ENCODE measurements at places on chromosomes 13 and 19. TPM values are rescaled to one million over a fixed set of nuclear protein-coding genes. Genes with fewer than 3 reads are reported as not detected.

GRCh38 chr13:109719962-109720646, 66.3 kb downstream of the IRS2 start:
- DNase-seq = no peak
- H3K27ac ChIP-seq = no peak overlapping the region
- H3K4me1 ChIP-seq = no peaks in the 10 kb centered on the region
- no peak overlapping the region for H3K4me3 ChIP-seq

- no peak overlapping the region for H3K27ac ChIP-seq
- no peaks in the 10 kb centered on the region for H3K36me3 ChIP-seq
- H3K4me1 ChIP-seq = no peaks in the 10 kb centered on the region
- no peak for DNase-seq
- no peak overlapping the region for H3K4me3 ChIP-seq
Observed at GRCh38 chr13:83738407-83738806, 143.9 kb downstream of the SLITRK1 start.

DNA sequence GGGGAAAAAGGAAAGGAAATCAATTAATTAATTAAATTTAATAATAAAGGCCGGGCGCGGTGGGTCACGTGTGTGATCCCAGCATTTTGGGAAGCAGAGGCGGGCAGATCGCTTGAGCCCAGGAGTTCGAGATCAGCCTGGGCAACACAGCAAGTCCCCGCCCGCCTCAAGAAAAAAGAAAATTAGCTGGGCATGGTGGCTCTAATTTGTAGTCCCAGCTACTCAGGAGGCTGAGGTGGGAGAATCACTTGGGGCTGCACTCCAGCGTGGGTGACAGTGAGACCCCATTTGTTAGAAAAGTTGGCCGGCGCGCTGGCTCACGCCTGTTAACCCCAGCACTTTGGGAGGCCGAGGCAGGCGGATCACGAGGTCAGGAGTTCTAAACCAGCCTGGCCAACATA, 733 bp upstream of the CD320 start:
- H3K27me3 ChIP-seq = no peaks in the 10 kb centered on the region
- H3K4me1 ChIP-seq = peaks cover 39% of the 10 kb centered on the region
- no peak overlapping the region for H3K27ac ChIP-seq
- DNase-seq = no peak

GRCh38 chr13:114047358-114047881, 73.5 kb upstream of the C13orf46 start:
- H3K4me1 ChIP-seq = peaks cover 57% of the 10 kb centered on the region
- H3K36me3 ChIP-seq = peaks cover 58% of the 10 kb centered on the region
- H3K27ac ChIP-seq = no peak overlapping the region
- no peak for DNase-seq

Gene CACNG6
- not detected for total RNA-seq

Gene FGF9
- 0.08 TPM for total RNA-seq

Gene DAPK3
- 42.7 TPM for total RNA-seq

Gene KIR2DL3
- not detected for total RNA-seq
